Activated CD8-positive, alpha-beta T cell treated with anti-CD3 and anti-CD28 coated beads, Interleukin-2, amount 10 ng/mL, durations not matched to agents 7 days and 5 days (primary cell): ENCODE measurements at places on chromosomes 2 and 18. TPM values are rescaled to one million over a fixed set of nuclear protein-coding genes. Genes with fewer than 3 reads are reported as not detected.

DNA sequence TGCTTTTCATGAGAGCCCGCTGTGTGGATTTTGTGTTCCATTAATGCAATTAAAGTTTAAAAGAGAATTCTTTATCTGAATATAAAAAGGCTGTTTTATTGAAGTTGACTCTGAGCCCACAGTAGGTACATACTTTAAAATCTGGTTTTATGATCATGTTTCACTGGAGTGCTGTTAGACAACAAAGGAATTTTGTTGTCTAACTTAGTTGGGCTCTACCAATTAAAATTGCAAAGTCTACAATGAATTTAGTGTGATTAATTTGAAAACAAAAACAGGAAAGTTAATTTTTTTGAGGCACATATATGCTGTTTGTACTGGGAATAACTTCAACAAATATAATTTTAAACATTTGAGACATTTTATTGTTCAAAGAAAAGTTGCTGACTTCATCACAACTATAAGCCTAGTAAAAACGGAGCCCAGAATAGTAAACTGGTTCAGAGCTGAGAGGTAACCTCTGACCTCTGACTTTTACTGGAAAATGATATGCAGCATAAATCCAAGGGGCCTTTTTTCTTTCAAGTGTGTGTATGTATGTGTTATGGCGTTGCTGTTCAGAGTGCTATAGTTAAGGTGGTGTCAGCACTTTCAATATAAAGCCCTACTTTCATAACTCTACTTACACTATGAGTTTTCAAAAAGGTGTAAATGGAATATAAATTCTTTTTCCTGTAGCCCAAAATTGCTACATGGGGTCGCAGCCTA, 30.2 kb downstream of the MEIS1 start:
- no peaks in the 10 kb centered on the region for H3K27me3 ChIP-seq
- no peak overlapping the region for H3K4me3 ChIP-seq
- DNase-seq: no peak
- H3K36me3 ChIP-seq: no peaks in the 10 kb centered on the region

GRCh38 chr2:44510246-44510645, 148.5 kb downstream of the CAMKMT start:
- DNase-seq: no peak
- H3K36me3 ChIP-seq: peaks cover 4% of the 10 kb centered on the region
- no peak overlapping the region for H3K4me3 ChIP-seq
- peaks cover 4% of the 10 kb centered on the region for H3K4me1 ChIP-seq
- H3K27ac ChIP-seq: no peak overlapping the region

DNA sequence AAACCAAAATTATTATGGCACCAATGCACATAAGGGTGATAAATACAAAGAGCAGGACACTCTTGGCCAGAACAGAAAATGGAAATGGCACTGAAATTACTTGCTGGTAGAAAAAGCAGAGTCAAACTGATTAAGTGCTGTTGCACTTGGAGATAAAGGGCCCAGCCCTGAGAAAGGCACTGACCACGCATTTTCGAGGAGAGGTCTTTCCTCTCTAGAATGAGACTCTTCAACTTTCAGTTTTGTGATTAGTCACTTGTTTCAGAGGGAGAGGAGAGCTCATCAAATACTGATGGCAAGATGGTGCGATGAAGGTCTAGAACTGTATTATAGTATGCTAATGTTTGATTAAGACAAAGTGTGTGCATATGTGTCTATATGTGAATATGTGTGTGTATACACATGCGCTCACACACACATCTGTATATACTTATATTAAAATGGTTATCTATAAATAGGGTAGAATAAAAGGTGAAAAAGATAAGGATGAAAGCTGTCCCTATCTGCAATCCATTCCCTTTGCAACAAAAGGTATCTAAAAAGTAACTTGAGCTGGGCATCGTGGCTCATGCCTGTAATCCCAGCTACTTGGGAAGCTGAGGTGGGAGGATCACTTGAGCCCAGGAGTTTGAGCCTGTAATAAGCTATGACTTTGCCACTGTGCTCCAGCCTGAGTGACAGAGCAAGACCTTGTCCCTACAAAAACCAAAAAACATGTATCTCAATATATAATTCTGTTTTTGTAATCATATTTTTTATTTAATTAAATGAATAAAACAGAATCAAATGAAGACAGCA, 48.8 kb upstream of the ZDBF2 start:
- peaks cover 3% of the 10 kb centered on the region for H3K4me1 ChIP-seq
- no peak overlapping the region for H3K27ac ChIP-seq
- H3K27me3 ChIP-seq: peaks cover 3% of the 10 kb centered on the region

DNA sequence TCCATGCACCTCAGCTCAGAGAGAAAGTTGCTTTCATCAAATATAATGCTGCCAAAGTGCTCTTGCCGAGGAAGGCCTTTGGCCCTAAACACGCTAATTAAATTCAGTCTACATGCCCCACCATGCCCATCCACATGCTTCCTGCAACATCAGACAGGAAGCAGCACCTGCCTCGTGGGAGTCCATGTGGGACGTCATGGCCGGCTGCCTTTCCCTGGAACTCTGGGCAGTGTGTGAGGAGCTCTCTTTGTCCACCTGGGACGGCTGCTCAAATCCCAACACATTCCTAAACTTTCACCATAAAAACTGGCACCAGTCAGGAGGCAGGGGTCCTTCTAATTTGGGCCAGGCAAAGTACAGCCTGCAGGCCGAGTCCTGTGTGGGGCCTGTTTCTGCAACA, 23.1 kb downstream of the FAM178B start:
- H3K27ac ChIP-seq: peak overlapping the region; percentile 98
- peak overlapping the region; percentile 71 for H3K4me3 ChIP-seq
- H3K4me1 ChIP-seq: peaks cover 88% of the 10 kb centered on the region

GRCh38 chr2:3466482-3466863, 52.9 kb downstream of the ADI1 start:
- peaks cover 6% of the 10 kb centered on the region for H3K4me1 ChIP-seq
- no peak for DNase-seq
- no peak overlapping the region for H3K27ac ChIP-seq
- H3K27me3 ChIP-seq: no peaks in the 10 kb centered on the region
- no peak overlapping the region for H3K4me3 ChIP-seq

- H3K27me3 ChIP-seq: peaks cover 2% of the 10 kb centered on the region
- DNase-seq: no peak
- H3K4me1 ChIP-seq: no peaks in the 10 kb centered on the region
- no peak overlapping the region for H3K4me3 ChIP-seq
- no peaks in the 10 kb centered on the region for H3K36me3 ChIP-seq
- no peak overlapping the region for H3K27ac ChIP-seq
These were observed 60.1 kb downstream of the EVA1A start for GRCh38 chr2:75500633-75501032.

DNA sequence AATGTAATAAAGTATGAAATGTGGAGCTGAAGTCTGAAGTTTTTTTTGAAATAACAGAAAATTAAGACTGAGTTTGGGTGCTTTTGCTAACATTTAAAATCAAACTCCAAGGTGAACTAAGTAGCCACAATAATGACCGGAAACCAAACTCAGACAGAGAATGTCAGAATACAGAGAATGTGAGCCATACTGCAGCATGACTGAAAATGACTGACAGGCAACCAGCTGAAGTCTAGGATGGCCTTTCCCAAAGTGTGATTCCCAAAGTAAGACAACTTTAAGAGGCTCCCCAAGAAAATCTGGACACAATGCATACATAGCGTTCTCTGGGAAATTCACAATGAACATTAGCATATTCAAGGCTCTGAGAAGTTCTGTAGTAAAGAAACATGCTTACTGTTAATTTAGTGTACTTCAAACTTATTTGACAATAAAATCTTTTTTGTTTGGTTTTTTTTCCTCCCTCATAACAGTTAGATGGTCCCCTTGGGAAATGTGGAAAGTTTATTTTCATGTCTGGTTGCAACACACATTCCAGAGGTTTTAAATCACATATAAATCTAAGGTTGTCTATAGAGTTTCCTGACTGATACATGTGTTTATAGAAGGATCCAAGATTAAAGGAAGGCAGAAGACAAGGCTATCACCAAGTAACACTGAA, 28.6 kb downstream of the PLA2R1 start:
- no peak overlapping the region for H3K4me3 ChIP-seq
- H3K27ac ChIP-seq: no peak overlapping the region
- H3K4me1 ChIP-seq: no peaks in the 10 kb centered on the region
- DNase-seq: no peak

Gene ATP6V1C2
- not detected for total RNA-seq

DNA sequence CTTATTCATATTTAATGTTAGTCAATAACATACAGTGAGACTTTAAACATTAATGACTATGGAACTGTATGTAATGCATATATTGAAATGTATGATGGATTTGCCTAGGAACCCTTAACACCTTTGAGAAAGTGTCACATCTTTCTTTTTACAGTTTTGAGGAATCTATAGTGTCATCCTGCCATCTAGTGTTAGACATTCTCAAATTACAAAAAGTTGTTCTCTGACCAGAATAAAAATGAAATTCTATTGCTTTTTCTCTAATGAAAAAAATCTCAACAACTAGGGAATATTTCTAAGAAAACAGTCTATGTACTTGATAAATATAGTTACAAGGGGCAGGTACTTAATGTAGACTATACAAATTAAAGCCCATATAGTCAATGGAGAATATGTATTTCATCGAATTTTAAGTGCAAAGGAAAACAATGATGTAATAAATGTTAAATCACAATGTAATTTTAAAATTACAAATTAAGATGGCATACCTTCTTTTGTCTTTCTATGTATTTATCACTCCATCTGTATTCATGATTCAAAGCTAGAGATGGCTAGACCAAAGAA, 5.1 kb upstream of the CALCRL start:
- no peaks in the 10 kb centered on the region for H3K27me3 ChIP-seq
- H3K27ac ChIP-seq: no peak overlapping the region
- no peak overlapping the region for H3K4me3 ChIP-seq

- H3K27me3 ChIP-seq: peaks cover 5% of the 10 kb centered on the region
- no peak overlapping the region for H3K4me3 ChIP-seq
- no peaks in the 10 kb centered on the region for H3K4me1 ChIP-seq
- no peaks in the 10 kb centered on the region for H3K36me3 ChIP-seq
These were observed 13.7 kb upstream of the PRELID3A start for GRCh38 chr18:12393998-12394397.

Gene SLC4A5
- total RNA-seq: 2.8 TPM

DNA sequence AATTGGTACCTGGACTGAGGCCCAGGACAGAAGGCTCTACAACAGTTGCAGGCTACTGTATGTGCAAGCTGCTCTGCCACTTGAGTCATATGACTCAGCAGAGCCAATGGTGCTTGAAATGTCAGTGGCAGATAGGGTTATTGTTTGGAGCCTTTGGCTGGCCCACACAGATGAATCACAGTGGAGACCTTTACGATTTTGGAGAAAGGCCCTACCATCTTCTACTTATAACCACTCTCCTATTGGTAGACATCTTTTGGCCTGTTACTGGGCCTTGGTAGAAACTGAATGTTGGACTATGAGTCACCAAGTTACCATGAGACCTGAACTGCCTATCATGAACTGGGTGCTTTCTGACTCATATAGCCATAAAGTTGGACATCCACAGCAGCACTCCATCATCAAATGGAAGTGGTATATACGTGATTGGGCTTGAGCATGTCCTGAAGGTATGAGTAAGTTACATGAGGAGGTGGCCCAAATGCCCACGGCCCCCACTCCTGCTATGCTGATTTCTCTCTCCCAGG, 88.9 kb upstream of the NRXN1 start:
- H3K36me3 ChIP-seq: no peaks in the 10 kb centered on the region
- H3K27ac ChIP-seq: no peak overlapping the region
- no peaks in the 10 kb centered on the region for H3K27me3 ChIP-seq
- DNase-seq: no peak
- H3K4me3 ChIP-seq: no peak overlapping the region
- H3K4me1 ChIP-seq: no peaks in the 10 kb centered on the region

GRCh38 chr18:8538935-8539334, 70.3 kb upstream of the RAB12 start:
- H3K36me3 ChIP-seq: no peaks in the 10 kb centered on the region
- H3K4me1 ChIP-seq: no peaks in the 10 kb centered on the region
- no peak for DNase-seq

DNA sequence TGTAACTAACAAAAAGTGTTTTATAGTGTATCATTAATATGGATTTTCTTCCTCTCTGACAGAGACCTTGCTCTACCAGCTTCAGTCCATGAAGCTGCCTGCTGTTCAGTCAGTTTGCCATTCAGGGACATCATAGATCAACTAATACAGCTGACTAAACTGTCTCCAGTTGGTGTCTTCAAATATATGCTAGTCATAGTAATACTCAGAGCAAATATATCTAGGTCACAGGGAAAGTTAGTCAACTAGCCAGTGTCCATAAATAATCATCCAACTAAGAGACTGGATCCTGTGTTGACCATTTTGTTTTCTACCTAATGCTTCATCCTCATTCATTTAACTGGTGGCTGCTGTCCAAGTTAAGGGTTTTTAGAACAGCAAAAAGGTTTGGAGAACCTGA, 38.2 kb upstream of the LRPPRC start:
- no peak for DNase-seq
- no peak overlapping the region for H3K27ac ChIP-seq
- H3K36me3 ChIP-seq: no peaks in the 10 kb centered on the region
- no peaks in the 10 kb centered on the region for H3K4me1 ChIP-seq
- H3K27me3 ChIP-seq: peaks cover 10% of the 10 kb centered on the region

- no peak for DNase-seq
- peak overlapping the region; percentile 20 for H3K4me3 ChIP-seq
- peaks cover 6% of the 10 kb centered on the region for H3K36me3 ChIP-seq
- peaks cover 22% of the 10 kb centered on the region for H3K27me3 ChIP-seq
These were observed 718.8 kb downstream of the DPP10 start for GRCh38 chr2:115161081-115161770.

Gene ALKAL2
- not detected for total RNA-seq

- no peak overlapping the region for H3K27ac ChIP-seq
- no peaks in the 10 kb centered on the region for H3K4me1 ChIP-seq
- H3K4me3 ChIP-seq: no peak overlapping the region
- H3K27me3 ChIP-seq: no peaks in the 10 kb centered on the region
- no peak for DNase-seq
These were observed 287.7 kb upstream of the CNTNAP5 start for GRCh38 chr2:123737371-123737770.

DNA sequence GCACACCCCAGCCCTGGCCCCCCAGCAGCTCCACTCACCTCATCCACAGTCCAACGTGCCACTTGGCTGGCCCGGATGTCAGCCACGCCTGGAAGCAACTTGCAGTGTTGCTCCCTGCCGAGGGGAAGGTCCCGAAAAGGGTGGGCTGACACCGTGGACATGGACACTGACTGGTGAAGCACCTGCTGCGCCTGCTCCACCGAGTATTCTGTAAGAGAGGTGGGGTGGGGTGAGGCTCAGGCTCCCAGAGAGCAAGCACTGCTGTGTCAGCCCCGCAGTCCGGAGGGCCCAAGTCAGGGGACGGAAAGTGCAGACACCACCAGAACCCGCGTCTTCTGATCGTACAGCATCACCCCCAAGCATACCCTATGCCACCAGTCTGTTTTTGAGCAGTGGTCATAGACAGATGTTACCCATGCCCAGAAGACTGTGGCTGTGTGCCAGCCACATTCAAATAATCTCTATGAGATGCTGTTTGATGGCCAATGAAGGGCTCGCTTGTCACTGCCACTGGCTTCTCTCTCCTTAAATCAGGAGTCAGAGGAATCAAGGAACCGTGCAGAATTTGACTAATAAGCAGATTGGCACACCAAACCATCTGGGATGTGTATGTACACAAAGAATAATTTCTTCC, 74.2 kb upstream of the TMEM200C start:
- no peak overlapping the region for H3K4me3 ChIP-seq
- no peak overlapping the region for H3K27ac ChIP-seq
- DNase-seq: no peak
- peaks cover 5% of the 10 kb centered on the region for H3K4me1 ChIP-seq

Gene ZNF385B
- total RNA-seq: not detected

GRCh38 chr2:225600444-225600843, 200.9 kb downstream of the NYAP2 start:
- no peaks in the 10 kb centered on the region for H3K27me3 ChIP-seq
- H3K27ac ChIP-seq: no peak overlapping the region
- no peaks in the 10 kb centered on the region for H3K4me1 ChIP-seq
- no peaks in the 10 kb centered on the region for H3K36me3 ChIP-seq
